ENCODE measurements at places on chromosomes 7 and 10. TPM values are rescaled to one million over a fixed set of nuclear protein-coding genes. Genes with fewer than 3 reads are reported as not detected.

- no peak for DNase-seq
These were observed 75.9 kb upstream of the MAGI2 start for GRCh38 chr7:79529214-79529880.

DNA sequence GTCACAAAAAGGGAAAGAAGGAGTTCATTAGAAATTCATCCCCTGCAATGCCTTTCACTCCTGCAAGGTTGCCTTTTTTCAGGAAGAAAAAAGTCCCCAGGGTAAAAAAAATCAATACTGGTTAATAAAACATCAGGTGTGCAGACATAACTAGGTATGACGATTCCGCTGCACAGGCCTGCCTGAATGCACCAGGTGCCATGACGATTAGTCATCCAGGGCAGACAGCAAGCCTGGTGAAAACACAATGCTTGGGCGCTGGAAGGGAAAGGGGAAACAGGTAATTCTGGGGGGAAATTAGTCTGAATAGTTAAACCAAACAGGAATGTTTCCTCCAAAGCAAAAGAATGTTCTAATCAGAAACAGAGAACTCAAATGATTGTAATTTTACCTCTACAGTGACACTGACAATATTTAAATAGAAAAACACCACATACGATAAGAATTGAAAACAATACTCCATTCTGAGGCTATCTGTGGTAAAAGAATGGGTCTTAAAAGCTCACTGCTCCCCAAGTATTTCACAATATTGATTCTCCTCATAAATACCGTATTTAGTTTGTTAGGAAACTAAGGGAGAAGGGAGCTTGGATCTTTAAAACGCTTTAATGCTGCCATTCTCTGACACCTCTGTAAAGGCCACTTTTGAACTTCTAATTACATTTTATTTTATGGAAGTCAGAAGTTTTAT, 45.2 kb downstream of the VPS41 start:
- no peak for DNase-seq

DNA sequence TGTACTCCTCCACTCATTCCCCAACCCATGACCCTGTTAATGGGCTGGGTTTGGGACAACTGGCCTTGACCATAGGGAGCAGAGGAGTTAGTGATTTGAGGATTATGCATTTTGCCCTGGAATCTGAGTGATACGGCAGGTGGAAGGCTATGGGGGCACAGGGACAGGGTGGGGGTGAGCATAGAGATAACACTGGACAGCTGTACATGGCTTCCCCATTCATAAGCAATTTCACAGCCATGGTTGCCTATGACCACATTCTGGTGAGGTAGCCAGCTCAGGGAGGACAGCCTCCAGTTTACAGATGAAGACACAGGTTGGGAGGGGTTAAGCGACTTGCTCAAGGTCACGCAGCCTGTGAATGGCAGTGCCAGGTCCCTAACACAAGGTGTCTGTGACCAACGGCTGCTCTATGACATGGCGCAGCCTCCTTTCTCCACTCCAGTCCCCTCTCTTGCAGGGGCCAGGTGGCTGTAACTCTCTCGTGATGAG, 319.5 kb downstream of the PLXNA4 start:
- DNase-seq = no peak

IL15RA gene
- total RNA-seq = 19.8 TPM

Measured in activated T-helper 2 cell treated with anti-CD3 and anti-CD28 coated beads, Interferon-gamma antibody, Interleukin-2, Interleukin-4, amounts not matched to agents 10 μg/mL and 5 μg/mL and 100 μg/mL, durations not matched to agents 14 hours and 24 hours and 36 hours (primary cell).